Esophagus muscularis mucosa (tissue), 4 donors: ENCODE measurements at places on chromosomes 2 and 18. TPM values are rescaled to one million over a fixed set of nuclear protein-coding genes. Genes with fewer than 3 reads are reported as not detected.

- no peak overlapping the region for H3K4me3 ChIP-seq
- no peak for DNase-seq
- H3K27ac ChIP-seq = no peak overlapping the region
- no peaks in the 10 kb centered on the region for H3K27me3 ChIP-seq
- no peaks in the 10 kb centered on the region for H3K4me1 ChIP-seq
- H3K36me3 ChIP-seq = no peaks in the 10 kb centered on the region
These were observed 145.3 kb downstream of the C1D start for GRCh38 chr2:67917332-67918054.

DNA sequence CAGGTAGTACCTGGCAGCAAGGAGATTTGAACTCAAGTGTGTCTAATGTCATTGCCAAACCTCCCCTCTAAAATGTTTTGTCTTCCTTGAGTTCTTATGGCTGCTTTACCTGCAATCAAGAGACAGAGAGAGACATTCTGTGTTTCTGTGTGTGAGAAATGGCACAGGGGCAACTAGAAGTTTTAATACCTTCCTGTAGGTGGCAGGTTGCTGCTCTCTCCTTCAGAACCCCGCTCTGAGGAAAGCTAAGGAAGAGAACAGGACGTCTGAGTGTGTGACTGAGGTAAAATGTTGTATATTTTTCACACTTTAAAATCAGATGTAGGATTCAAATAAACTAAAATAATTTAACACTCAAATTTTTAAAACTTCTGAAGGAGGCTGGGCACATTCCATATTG lies 19.2 kb downstream of the DTNA start:
- H3K36me3 ChIP-seq = no peaks in the 10 kb centered on the region
- no peak overlapping the region for H3K4me3 ChIP-seq
- no peaks in the 10 kb centered on the region for H3K27me3 ChIP-seq
- peaks cover 20% of the 10 kb centered on the region for H3K4me1 ChIP-seq
- no peak for DNase-seq

DNA sequence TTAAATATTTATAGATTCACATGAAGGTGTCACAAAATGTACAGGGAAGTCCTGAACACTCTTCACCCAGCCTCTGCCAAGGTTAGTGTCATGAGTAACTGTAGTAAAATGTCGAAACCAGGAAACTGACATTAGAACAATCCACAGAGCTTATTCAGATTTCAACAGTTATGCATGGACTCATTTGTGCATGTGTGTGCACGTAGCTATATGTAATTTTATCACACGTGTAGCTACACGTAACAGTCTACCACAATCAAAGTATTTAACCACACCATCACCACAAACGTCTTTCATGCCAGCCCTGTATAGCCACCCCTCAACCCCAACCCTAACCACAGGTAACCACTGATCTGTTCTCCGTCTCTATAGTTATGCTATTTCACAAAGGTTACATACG lies 211.7 kb upstream of the REV1 start:
- no peak overlapping the region for H3K27ac ChIP-seq
- DNase-seq = peak; percentile 24
- no peak overlapping the region for H3K4me3 ChIP-seq
- peaks cover 3% of the 10 kb centered on the region for H3K4me1 ChIP-seq
- no peaks in the 10 kb centered on the region for H3K36me3 ChIP-seq

DNA sequence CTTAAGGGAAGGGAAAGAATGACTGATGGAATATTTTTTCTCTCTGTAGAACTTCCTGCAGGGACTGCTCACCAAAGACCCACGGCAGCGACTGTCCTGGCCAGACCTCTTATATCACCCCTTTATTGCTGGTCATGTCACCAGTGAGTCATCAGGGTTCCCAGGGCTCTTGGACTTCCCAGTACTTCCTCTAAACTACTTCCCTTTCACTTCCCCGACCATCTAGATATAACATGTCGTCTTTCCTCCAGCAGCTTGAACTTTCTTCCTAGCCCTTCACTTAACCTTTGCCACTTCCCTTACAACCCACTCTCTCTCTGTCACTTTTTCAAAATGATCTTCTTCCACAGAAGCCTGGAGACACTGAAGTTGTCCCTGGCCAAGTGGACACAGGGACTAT lies 7.2 kb downstream of the STK36 start:
- DNase-seq = no peak
- H3K4me1 ChIP-seq = no peaks in the 10 kb centered on the region
- H3K27ac ChIP-seq = no peak overlapping the region
- peaks cover 36% of the 10 kb centered on the region for H3K36me3 ChIP-seq
- H3K4me3 ChIP-seq = no peak overlapping the region

DNA sequence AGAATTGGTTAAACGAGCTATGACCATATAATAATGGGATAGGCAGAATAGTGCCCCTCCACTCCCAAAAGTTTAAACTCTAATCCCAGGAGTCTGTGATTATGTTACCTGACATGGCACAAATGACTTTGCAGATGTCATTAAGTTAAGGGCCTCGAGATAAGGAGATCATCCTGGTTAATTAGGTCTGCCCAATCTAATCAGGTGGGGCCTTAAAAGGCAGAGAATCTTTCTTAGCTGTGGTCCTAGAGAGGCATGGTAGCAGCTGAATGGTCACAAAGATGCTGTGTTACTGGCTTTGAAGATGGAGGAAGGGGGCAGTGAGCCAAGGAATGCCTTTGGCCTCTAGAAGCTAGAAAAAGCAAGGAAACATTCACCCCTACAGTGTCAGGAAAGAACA lies 31.1 kb downstream of the TACR1 start:
- no peak overlapping the region for H3K27ac ChIP-seq
- no peak overlapping the region for H3K4me3 ChIP-seq
- no peaks in the 10 kb centered on the region for H3K36me3 ChIP-seq
- no peaks in the 10 kb centered on the region for H3K4me1 ChIP-seq
- DNase-seq = no peak

GRCh38 chr2:184890311-184890710 lies 292.0 kb downstream of the ZNF804A start:
- H3K4me1 ChIP-seq = no peaks in the 10 kb centered on the region
- H3K27ac ChIP-seq = no peak overlapping the region
- H3K27me3 ChIP-seq = no peaks in the 10 kb centered on the region
- no peak for DNase-seq

GRCh38 chr2:62209427-62209991 lies 13.6 kb downstream of the B3GNT2 start:
- no peak overlapping the region for H3K27ac ChIP-seq
- H3K27me3 ChIP-seq = no peaks in the 10 kb centered on the region
- H3K4me3 ChIP-seq = no peak overlapping the region
- no peaks in the 10 kb centered on the region for H3K36me3 ChIP-seq
- peaks cover 47% of the 10 kb centered on the region for H3K4me1 ChIP-seq

DNA sequence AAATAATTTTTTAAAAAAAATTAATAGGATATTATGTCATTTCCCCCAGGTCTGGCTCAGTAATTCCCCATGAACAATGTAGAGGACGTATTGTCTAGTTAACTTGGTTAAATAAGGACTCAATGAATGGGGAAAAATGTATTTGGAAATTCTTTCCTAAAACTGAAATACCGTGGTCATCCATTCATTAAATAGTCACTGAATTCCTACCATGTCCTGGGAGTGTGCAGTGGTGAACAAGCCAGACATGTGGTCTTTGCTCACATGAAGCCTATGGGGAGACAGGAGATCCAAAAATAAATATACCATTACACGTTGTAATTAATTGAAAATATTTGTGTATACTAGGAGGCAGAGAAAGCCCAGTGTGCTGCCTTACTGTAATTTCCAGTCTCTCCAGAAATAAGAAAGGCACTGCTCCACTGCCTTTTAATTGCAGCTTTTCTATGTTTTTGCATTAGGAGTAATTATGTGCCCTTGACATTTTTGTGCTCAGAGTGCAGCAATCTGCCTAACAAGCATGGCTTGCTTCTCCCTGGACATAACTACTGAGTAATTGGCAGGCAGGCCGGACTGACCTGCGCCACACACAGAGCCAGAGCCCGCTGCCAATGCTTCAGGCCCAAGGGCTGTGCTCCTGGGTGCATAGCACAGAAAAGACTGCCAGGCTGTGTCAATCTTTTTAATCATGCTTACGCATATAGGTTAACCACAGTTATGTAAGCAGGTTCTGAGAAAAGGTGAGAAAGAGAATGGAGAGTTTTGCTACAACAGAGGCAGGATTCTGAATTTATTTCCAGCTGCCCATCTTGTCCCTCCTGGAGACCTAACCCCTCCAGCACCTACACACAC lies 22.2 kb upstream of the TTC39C start:
- DNase-seq = no peak
- peak overlapping the region; percentile 61 for H3K27ac ChIP-seq
- no peaks in the 10 kb centered on the region for H3K27me3 ChIP-seq
- no peaks in the 10 kb centered on the region for H3K36me3 ChIP-seq
- peaks cover 28% of the 10 kb centered on the region for H3K4me1 ChIP-seq
- H3K4me3 ChIP-seq = no peak overlapping the region

DNA sequence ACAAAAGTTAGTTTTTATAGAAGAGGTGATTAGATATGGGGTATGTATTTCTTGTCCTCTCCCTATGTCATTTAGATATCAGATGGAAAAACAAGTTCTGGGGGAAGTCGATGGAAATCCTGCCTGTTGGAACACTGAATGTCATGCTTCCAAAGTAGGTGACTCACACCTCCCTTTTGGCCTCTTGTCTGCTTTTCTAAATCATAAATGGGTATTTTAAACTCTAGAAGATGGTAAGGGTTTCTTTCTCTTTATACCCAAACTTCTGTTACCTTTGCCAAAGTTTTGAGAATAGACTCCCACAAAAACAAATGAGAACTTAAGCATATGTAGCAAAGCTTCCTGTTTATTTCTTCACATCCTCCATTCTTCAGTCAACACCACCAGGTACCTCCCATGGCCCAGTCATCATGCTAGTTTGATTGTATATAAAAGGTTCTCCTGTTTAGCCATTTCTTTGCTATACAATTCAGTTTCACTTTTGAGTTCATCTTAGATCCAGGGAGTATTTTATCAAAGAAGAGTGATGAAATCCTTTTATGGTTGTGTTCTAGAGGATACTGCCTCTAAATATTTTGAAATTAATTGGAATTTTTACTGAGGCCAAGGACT lies 63.9 kb downstream of the PRKRA start:
- no peak overlapping the region for H3K27ac ChIP-seq
- no peaks in the 10 kb centered on the region for H3K27me3 ChIP-seq
- DNase-seq = no peak
- H3K4me1 ChIP-seq = no peaks in the 10 kb centered on the region
- no peak overlapping the region for H3K4me3 ChIP-seq

GRCh38 chr2:235165631-235166030 lies 213.8 kb downstream of the SH3BP4 start:
- H3K36me3 ChIP-seq = no peaks in the 10 kb centered on the region
- no peaks in the 10 kb centered on the region for H3K27me3 ChIP-seq
- peaks cover 2% of the 10 kb centered on the region for H3K4me1 ChIP-seq
- H3K4me3 ChIP-seq = no peak overlapping the region

DNA sequence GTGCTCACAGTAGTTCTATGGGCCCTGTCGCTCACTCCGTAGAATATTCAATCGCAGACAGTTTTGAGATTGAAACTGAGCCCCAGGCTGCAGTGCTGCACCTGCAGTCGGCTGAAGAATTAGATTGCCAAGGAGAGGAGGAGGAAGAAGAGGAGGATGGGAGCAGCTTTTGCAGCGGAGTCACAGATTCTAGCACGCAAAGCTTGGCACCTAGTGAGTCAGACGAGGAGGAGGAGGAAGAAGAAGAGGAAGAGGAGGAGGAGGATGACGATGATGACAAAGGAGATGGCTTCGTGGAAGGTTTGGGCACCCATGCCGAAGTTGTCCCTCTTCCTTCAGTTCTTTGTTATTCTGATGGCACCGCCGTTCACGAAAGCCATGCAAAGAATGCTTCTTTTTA lies 115.2 kb downstream of the GALNT3 start:
- peaks cover 12% of the 10 kb centered on the region for H3K4me1 ChIP-seq
- H3K27ac ChIP-seq = no peak overlapping the region
- DNase-seq = no peak
- no peak overlapping the region for H3K4me3 ChIP-seq
- H3K27me3 ChIP-seq = no peaks in the 10 kb centered on the region

DNA sequence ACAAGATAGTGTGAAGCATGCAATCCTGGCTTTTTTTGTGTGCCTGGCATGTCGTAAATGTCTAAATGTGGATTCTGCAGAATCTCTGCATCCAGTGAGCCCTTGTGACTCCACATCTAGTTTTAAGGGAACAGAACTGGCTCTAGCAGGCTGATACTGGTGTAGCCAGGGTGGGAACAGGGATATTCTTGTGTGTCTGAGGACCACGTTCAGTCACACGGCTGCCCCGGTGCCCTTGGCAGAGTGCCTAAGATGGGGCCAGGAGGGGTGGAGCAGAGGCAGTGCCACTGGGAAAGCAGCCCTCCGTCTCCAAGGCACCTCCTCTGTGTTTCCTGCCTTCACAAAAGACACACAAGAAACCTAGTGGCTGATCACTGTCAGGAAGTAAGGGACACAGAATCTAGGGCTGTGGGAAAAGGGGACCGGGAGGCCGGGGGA lies 91.5 kb upstream of the PARD3B start:
- no peak for DNase-seq
- H3K4me3 ChIP-seq = no peak overlapping the region
- H3K27ac ChIP-seq = peak overlapping the region; percentile 78
- H3K36me3 ChIP-seq = no peaks in the 10 kb centered on the region

DNA sequence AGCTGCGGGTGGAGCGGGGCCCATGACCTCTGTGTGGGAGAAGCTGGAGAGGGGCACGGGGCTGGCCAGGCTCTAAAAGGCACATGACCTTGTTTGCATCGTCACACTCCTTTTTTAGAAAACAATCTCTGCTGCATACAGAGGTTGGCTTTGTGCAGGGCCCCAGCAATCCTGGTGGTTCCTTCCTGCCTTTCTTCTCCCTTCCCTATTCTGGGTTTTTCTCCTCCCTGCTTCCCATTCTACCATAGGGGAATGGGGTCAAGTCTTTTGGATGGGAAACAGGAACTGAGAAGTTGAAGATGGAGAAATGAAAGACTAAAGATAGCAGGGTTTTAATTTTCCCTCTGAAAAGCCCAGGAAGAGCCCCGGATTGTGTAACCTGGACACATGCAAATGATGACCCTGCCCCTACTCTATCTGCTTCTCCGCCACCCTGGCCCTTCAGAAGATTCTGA lies 53.9 kb downstream of the ASAP2 start:
- no peak overlapping the region for H3K4me3 ChIP-seq
- H3K27ac ChIP-seq = peak overlapping the region; percentile 52
- H3K27me3 ChIP-seq = no peaks in the 10 kb centered on the region
- no peaks in the 10 kb centered on the region for H3K36me3 ChIP-seq
- DNase-seq = no peak

Gene IL1RL1
- total RNA-seq = 4.3 TPM

Gene MYO3B
- not detected for total RNA-seq

Gene UCN
- 2.8 TPM for total RNA-seq

GRCh38 chr2:69667805-69668382 lies 24.4 kb upstream of the AAK1 start:
- no peaks in the 10 kb centered on the region for H3K36me3 ChIP-seq
- H3K4me1 ChIP-seq = no peaks in the 10 kb centered on the region
- no peak overlapping the region for H3K27ac ChIP-seq
- H3K27me3 ChIP-seq = no peaks in the 10 kb centered on the region
- DNase-seq = no peak

Gene GPR35
- 1.9 TPM for total RNA-seq

DNA sequence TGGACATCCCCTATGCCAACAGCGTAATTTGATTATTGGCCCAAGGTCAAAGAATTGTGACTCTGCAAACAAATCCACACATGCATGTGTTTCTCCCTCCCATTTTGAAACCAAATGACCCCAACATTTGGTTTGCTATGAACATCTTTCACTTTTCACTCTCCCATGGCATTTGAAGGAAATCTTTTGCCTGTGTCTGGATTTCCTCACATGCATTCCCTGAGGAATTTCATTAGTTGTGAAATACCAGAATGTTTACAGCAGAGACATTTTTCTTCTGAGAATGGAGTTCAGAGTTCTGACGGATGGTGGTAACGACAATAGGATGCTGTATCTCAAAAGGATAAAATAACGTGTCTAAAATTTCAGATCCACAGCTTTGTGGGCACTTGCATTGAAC lies 60.3 kb upstream of the LMAN1 start:
- H3K36me3 ChIP-seq = no peaks in the 10 kb centered on the region
- DNase-seq = no peak
- H3K4me1 ChIP-seq = no peaks in the 10 kb centered on the region
